PC-3 (cell line): ENCODE measurements at places on chromosomes 3 and 15.

GRCh38 chr3:126274735-126275619 is 82.2 kb downstream of the KLF15 start:
- DNase-seq = no peak

DNA sequence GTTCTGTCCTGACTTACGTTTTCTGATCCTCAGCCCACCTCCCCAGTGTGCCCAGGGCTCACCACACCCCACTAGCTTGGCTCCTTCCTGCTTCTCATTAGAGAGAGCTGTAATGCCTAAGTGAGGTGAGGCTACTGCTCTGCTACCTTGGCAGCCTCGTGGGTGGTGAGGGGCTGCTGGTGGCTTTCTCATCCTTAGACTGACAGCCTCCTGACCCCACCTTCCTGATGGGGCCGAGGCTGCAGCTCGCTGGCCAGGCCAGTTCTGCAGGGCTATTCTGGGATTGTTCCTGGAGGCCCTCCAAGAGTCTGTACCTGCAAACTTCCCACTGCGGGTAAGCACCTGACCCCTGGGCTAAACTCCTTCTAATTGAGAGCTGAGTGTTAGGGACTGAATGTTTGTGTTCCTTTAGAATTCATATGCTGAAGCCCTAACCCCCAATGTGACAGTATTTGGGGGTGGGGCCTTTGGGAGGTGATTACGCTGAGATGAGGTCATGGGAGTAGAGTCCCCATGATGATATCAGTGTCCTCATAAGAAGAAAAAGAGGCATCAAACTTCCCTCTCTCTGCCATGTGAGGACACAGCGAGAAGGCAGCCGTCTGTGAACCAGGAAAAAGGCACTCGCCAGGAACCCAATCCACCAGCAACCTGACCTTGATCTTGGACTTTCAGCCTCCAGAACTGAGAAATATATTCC is 38.1 kb upstream of the IQSEC1 start:
- DNase-seq = peak; percentile 87

- DNase-seq = no peak
These were observed 519.0 kb upstream of the PROK2 start for GRCh38 chr3:72303926-72304325.

DNA sequence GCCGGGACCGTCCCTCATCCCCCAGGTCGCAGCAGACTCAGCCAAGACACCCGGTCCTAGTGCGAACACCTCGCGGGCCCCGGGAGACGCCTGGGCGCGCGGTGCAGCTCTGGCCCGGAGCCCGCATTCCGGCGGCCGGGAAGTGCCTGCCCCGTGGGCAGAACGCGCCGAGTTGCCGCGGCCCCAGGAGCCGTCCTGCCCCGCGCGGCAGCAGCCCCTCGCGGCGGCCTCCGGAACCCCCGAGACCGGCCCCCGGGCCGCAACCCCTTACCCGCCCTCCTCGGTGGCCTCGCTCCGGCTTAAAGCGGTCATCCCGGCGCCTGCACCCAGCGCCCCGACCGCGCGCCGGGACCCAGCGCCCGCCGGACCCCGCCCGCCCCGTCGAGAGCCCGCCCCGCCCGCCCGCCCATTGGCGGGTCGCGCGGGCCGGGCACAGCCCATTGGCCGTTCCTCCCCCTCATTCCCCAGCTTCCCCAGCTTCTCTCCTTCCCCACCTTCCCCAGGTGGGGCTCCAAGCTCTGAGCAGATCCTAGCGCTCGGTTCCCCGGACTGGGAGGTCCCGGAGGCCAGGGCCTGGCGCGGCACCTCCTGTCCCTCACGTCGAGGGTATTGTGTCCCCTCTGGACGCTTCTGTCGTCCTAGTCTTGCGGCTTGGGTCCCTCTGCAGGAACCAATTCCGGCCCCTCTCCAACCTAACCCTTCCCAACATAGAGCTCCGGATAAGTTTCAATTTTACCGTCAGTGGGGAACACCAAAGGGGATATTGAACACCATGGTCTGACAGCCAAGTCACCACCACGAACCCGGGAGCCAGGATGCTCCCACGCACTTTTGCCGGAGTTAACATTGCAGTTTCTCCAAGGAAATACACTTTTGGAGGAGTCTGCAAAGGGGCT is at the start of gene GRAMD2A:
Gene GRAMD2A, minus strand, starts transcription at position 328 of the 896 bp plus-strand sequence.
- DNase-seq = no peak

DNA sequence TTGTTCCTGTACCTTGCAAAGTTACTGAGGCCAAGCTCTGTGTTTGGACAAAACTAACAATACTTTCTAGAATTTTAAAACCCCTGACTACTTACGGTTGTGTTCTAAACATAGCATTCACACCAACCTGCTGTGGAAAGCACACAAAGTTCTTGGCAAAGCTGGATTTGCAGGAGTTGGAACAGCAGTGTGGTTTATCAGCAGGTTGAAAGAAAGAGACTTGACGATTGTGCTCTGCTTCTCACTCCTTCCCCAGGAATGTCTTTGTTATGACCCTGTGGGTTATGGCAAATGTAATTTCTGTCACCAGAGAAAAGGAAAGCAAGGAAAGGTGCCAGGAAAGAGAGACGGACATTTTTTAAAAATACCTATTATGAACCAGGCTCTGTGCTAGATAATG is 165.5 kb upstream of the TGFBR2 start:
- no peak for DNase-seq

GRCh38 chr15:94924057-94924456 is 692.7 kb downstream of the MCTP2 start:
- DNase-seq = no peak

DNA sequence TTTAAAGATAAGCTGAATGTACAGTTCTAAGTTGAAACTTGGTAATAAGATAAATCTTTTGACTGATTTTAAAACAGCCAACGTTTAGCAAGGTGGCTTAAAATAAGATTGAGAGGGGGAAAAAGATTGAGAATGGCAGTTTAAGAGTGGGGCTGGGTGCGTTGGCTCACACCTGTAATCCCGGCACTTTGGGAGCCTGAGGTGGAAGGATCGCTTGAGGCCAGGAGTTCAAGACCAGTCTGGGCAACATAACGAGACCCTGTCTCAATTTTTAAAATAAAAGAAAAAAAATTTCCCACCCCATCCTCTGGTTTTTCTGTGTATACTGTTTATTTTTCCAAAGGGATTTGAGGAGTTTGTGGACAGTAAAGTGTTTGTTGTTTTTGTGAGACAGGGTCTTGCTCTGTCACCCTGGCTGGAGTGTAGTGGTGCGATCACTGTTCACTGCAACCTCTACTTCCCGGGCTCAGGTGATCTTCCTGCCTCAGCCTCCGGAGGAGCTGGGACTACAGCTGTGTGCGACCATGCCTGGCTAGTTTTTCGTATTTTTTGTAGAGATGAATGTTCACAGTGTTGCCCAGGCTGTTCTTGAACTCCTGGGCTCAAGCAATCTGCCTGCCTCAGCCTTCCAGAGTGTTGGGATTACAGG is 3.0 kb downstream of the MAPK6 start:
- no peak for DNase-seq

- DNase-seq = no peak
These were observed 14.0 kb downstream of the CHD2 start for GRCh38 chr15:92914103-92914499.
